ENCODE measurements at places on chromosomes 6 and 20.

- DNase-seq: no peak
Observed at GRCh38 chr6:7324520-7324919, 11.5 kb upstream of the SSR1 start.

- no peak for DNase-seq
Observed at GRCh38 chr6:75206576-75207342, 906 bp upstream of the COL12A1 start.

DNA sequence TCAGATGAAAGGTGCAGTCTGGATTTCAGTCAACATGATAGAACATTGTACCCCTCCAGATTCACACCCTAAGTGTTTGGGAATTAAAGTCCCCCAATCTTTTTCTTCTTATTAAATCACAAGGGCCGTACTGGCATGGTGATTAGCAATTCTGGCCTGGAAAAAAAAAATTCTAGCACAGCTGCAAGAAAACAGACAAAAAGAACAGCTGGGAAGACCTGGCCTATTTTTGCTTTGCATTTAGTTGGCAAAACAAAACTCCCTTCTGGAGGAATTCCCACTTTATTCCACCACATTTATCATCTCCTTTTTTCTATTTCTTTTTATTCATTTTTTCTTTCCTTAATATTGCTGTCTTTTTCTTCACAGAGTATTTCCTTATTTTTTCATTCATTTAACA is 39.8 kb upstream of the AKAP12 start:
- no peak for DNase-seq

GRCh38 chr6:46032110-46032998 is 16.7 kb upstream of the CLIC5 start:
- no peak for DNase-seq

- no peak for DNase-seq
Observed at GRCh38 chr20:14631011-14631410, 293.6 kb upstream of the FLRT3 start.

Data from fibroblast of skin of right quadriceps (primary cell).